ENCODE measurements at places on chromosomes 2 and 18.

GRCh38 chr18:5582849-5583681 lies 39.3 kb upstream of the EPB41L3 start:
- DNase-seq: no peak

- no peak for DNase-seq
These were observed 166.3 kb upstream of the SERTAD2 start for GRCh38 chr2:64819774-64820688.

GRCh38 chr2:70748002-70748784 lies 19.8 kb downstream of the ADD2 start:
- DNase-seq: no peak

DNA sequence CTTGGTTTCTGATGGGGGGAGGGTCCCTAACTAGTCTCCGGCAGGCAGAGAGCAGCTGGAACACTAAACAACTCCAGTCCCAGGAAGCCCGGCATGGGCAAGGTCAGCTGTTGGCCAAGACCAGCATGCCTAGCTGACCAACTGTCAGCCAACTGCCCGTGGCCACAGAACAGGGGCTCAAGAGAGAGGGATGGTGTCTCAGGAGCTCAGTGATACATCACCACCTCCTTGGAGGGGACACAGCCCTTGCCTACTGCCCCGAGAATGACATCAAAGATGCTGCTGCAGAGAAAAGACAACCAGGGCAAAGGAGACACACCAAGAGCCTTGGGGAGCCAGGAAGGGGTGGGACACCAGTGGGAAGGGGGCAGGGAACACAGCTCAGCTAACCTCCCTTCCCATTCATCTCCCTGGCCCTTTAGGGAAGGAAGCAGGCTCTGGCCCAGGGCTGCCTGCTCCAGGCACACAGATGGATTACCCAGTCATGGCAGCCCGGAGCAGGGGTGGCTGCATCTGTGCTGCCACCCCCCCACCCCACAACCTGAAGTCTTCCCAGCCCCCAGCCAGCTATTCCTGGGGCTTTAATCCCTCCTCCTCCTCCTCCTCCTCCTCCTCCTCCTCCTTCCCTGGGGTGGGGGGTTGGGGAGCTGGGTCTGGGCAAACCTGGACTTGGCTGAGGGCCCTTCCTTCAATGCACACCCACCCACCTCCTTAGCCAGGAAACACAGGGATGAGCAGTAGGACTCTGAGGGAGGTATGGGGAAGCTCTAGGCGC lies 1.9 kb downstream of the BIN1 start:
- no peak for DNase-seq

- DNase-seq: no peak
These were observed 30.4 kb downstream of the HDAC4 start for GRCh38 chr2:239370403-239370802.

GRCh38 chr18:10304853-10305252 lies 149.6 kb upstream of the APCDD1 start:
- no peak for DNase-seq

GRCh38 chr2:67792681-67793091 lies 270.1 kb downstream of the C1D start:
- DNase-seq: no peak

DNA sequence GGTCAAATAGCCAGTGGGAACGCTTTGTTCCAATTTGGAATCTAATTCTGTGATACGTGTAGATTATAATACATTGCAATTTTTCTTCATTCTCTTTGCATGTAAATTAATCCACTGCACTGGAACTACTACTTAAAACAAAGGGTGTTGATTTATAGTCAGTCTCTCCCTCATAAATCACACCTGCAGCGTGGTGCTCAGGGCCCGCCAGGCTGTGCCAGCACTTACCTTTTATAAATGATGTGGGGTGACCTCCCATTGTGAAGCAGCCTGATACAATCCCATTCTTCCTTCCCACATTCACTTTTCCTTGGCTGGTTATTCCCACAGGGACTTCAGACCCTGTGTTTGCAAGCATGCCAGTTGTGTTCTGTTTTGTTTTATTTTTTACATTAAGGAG lies 302.3 kb upstream of the ID2 start:
- DNase-seq: no peak

DNA sequence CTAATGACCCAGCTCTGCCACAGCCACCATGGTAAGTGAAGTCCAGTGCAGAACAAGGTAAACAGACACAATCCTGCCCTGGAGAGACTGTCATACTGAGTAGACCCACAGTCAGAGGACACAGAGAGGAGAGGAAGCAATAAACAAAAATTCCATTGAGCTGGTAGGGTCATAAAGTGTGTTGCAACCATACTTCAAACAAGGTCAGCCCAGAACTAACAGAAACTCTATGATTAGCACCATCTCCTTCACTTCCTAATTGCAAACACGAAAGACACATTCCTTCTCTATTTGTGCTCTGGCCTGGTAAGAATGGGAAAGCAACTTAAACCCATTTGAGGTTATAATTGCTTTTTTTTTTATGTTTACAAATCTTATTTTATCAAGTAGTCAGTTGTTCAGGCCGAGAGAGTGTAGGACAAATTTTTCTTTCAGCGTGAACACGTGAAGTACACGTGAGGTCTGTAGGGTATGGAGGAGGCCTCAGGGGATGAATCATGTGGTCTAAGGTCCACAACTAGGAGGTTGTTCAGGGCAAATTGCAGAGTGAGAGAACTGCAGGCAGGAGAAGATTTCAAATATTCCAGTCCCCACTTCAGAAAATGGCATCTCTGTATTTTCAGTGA lies 71.4 kb upstream of the GLS start:
- DNase-seq: no peak

DNA sequence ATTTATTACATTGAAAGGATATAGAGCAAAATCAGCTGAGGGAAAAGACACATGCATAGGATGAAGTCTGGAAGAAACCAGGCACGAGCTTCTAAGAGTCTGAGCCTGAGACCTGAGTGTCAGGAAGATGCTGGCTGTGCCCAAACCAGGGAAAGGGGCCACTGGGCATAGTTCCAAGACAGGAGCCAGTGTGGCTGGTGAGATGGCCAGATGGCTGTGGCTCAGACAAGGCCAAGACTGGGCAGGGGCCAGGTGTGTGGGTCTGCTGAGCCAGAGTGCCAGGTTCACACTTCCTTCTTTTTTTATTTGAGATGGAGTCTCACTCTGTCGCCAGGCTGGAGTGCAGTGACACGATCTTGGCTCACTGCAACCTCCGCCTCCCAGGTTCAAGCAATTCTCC lies 95.5 kb upstream of the ATG16L1 start:
- no peak for DNase-seq

GRCh38 chr18:34841891-34842290 lies 131.8 kb downstream of the DTNA start:
- no peak for DNase-seq

DNA sequence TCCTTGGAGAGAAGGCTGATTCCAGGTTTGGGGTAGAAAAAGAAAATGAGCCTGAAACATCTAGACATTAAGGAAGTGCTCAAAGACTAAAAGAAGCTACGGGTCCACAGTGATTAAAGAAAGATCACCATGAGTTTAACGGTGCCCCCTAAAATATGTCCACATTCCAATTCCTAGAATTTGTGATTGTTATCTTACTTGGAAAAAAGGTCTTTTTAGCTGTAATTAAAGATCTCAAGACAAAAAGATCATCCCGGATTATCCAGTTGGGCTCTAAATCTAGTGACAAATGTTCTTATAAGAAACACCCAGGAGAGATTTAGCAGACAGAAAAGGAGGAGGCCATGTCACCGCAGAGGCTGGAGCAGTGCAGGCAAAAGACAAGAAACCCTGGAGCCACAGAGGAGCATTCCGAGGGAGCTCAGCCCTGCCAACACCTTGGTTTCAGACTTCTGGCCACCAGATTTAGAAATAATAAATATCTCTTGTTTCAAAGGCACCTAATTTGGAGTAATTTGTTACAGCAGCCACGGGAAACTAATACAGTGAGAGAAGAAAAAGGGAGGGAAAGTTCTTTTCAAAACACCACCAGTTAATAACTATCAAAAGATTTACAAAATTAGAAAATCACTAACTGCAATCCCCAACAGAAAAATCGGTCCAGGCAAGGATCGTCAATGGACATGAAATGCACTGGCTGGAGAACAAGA lies 8.5 kb downstream of the UXS1 start:
- no peak for DNase-seq

DNA sequence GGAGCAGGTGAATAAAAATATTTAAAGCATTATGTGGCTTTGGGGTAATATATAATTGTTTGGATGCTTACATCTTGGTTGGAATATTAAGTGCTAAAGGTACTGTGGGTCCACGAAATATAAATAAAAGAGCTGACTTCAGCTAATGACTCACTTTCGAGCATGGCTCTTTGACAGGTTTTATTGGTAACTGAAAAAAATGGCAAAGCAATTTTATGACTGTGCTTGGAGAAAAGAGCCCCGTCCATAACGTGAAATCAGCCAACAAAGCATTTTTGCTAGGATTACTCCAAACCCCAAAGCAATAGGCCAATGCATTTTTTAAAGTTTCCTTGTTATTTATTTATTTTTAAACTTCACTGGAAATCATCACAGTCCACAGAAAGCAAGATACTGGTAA lies 397.2 kb upstream of the CDH19 start:
- DNase-seq: no peak

DNA sequence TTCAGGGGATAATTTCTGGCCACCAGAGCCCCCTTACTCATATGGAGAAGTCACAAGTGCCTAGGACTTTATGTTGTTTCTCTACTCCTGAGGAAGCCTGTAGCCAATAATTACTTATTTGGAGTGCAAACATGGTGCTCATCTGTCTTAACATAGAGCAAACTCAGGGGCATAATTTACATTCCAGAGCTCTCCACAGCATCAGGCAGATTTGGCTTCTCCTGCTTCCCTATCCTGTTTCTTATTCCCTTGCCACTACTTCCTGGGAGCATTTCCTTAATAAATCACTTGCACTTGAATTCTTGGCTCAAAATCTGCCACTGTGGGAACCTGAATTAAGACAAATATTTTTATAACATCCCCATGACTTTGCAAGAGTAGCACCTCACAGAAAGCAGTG lies 960.9 kb downstream of the SOCS6 start:
- no peak for DNase-seq
